Kidney glomerular epithelial cell (primary cell): ENCODE measurements at places on chromosomes 2 and 18.

GRCh38 chr18:61400016-61400635 lies 66.9 kb downstream of the CDH20 start:
- DNase-seq, result no peak

DNA sequence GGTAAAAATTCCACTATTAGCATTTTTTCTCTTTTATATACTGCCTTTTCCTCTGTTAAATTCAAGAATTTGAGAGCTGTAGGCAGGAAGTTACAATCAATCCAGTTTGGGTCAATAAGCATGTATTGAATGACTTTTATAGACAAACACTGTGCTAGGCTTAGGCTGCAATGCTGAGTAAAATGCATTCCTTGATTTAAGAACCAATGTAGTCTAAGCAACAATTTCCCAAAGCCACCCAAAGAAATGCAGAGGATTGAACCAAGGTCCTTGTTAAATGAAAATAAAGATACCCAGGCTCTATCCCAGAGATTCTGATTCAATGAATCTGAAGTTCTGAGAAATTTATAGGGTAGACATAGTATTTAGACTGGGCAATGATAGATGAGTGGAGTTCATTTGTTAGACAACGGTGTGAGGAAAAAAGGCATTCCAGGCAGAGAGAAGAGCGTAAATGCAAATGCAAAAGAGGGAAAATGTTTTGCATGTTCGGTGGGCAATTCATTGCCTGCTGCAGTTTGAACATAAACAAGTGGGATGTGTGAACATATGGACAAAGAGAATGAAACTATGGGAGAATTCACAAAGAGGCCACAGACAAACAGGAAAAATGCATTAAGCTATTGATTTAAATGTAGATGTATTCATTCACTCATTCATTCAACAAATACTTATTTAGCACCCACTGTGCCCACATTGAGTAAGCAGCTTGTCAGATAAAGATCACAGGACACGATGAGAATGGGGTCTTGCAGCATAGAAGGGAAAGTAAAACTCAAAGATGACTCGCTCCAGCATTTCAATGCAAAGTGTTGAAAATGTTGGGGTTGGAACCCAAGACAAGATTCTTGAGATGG lies 107.1 kb downstream of the EVA1A start:
- DNase-seq, result no peak

GRCh38 chr18:35180455-35180854 lies 60.4 kb upstream of the ZNF397 start:
- no peak for DNase-seq

DNA sequence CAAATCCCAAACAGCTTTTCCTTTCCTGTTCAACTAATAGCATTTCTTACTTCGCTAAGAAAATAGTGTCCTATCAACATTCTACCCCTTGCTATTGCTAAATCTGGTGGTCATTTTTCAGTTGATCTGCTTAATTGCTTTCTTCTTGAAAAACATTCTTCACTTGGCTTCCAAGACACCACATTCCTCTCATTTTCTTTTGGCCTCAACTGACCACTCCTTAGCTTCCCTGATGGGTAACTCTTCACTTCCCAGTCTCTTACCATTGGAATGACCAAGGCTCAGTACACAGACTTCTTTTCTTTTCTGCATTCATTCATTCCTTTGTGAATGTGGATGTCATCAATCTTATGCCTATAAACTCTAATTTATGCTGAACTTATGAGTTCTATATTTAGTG lies 230.8 kb upstream of the CDH2 start:
- no peak for DNase-seq

DNA sequence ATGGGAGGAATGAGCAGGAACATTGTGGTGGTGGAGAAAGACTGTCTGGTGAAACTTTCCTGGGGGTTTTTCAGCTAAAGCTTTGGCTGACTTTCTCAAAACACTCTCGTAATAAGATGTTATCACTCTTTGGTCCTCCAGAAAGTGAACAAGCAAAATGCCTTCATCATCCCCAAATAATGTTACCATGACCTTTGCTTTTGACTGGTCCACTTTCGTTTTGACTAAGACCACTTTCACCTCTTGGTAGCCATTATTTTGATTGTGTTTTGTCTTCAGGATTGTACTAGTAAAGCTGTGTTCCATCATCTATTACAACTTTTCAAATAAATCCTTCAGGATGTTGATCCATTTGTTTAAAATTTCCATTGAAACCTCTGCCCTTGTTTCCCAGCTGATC lies 103.2 kb downstream of the AKAIN1 start:
- DNase-seq, result no peak

DNA sequence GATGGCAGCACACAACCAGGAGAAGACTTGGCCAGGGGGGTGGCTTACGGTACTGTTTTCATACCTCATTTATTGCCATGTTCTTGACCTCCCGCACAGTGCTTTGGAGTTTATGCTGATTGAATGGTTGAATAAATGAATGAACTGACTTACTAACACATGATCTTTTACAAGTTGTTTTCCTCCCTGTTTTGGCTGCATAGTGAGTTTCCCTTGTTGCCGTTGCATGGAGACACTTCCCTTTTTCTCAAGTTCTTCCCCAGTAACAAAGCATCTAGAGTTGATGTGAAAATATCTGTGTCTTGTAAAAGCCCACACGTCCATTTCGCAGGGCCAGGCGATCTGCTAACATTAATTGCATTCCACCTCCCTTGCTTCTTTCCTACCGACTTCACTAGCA lies 35.7 kb upstream of the RAB1A start:
- no peak for DNase-seq

DNA sequence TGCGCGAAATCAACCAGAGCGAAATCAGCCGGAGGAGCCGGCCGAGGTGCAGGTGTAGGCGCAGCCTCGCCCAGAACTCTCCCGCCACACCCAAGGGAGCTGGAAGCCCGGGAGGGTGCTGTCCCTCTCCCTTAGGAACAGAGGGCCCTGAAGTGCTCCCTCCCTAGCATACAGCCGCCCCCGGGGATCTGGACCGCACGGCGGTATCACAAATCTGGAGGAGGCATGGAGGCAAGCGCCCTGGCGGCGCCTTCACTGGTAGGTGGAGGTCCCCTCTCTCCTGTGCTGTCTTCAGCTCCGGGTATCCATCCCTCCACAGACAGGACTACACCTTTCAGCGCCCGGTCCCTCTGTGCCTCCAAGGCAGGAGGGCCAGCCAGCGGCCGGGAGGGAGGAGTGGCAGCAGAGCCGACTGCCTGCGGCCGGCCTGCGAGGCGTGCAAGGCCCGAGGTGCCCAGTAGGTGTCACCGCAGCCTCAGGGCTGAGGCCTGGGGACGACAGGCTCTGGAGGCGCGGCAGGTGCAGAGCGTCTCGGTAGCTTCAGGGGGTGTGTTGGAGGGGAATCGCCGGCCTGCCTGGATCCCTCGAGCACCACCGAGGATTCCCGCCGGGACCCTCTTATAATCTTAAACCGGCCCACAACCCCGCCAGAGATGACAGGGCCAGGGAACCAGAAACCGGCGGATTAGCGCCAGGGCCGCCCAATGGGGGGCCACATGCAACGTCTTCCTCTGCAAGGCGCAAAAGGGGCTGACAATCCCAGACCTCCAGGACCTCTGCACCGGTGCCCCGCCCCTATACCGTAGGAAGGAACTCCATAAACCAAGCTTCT lies 2.8 kb downstream of the IHH start:
- peak; percentile 2 for DNase-seq

GRCh38 chr2:82740527-82740926 lies 1718.6 kb downstream of the SUCLG1 start:
- DNase-seq, result no peak

DNA sequence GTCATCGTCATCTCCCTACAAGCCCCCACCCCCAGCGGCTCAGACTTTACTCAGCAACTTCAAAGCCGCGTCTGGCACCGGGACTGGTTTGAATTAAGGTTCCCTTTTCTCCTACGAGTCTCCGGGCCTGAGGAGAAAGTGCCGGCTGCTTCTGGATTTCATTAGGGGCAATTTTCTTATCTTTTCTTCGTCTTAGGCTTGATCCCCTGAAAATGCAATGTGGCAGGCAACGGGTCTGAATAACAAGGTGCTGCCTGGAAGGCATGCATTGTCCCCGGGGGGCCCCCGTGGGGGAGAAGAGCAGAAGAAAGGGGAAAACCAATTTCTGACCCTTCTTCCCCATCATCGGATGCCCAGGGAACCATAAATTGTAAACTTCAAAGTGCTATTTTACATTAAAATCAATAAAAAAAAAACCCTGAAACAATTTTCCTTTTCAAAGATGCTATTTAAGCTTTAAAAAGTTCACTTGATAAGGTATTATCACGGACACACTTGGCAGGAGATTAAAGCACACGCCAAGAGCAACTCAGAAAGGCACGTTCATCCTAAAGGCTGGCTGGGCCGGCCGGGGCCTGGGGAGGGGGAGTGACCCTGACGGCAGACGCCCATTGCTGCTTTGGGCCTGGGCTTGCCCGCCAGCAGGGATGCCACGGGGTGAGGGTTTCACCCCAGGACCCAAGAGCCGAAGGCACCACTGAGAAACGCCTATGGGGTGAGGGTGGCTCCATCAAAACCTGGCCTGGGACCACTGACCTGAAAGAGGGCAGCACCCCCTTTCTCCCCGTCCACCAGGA lies 230.4 kb downstream of the TWIST2 start:
- no peak for DNase-seq

DNA sequence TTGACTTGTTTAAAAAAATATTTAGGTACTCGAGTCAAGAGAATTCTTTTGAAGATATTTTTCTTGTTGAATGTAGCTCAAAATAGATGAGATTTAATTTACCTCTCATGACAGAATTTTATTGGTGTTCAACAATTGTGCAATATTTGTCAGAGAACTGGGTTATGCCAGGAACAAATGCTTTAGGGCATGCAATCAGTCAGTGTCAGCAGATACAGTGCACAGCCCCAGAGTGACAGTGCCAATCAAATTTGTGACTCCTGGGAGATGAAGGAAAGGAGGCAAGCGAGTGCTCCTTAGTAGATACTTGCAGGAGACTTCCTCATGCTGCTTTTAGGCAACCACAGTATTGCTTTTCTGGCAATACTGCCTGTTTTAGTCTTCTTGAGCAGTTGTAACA lies 81.2 kb upstream of the DSEL start:
- DNase-seq, result no peak

- peak; percentile 15 for DNase-seq
Observed at GRCh38 chr2:202237787-202238233, 587 bp downstream of the SUMO1 start.

GRCh38 chr2:191351921-191352320 lies 106.7 kb downstream of the MYO1B start:
- DNase-seq, result no peak

DNA sequence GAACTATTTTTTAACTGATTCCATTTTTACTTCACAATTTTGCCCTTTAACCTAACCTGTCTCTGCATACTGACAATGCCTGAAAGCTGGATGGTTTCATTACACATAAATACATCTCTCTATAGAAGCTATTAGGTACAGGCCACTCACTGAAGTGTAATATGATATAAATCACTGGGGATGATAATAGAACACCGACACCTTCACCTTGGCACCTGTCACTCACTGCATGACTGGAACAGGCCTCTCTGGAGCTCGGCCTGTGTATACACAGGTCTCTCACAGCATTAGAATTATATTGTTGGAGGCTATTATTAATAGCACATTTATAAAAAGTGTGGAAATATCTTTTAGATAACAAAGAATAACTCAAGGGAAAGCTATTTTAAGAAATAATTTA lies 138.2 kb downstream of the TMEM131 start:
- DNase-seq, result no peak

DNA sequence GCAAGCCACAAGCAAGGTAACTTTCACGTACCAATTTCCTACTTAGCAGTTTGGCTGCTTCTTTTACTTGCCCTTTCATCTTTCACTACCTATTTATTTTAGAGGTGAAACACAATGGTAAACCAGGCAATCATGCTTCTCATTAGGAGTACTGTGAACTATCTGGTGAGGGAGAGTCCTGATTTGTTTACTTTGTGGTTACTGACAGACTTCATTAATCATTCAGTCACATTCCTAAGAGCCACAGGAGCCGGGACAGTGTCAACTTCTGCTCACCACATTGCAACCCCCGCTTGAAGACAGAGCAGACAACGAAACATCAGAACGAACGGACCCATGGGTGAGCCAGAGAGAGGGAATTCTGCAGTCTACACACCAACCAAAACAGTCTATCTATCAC lies 28.8 kb downstream of the TUBB6 start:
- DNase-seq, result peak; percentile 93

DNA sequence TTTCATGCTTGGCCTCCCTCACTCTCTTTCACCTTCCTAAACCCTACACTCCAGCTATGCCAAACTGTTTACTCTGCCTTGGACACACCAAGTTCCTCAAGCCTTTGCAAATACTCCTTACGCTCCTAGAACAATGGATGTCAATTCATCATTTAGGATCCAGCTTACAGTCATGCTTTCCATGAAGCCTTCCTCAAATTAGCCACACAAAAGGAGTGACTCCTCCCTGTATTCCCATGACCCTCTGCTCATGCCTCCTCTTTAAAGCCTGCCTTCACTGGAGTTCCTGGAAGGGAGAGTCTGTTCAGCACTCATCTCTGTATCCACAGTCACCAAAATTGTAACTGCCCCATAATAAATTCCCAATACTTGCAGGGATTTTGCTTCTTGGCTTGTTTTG lies 721 bp upstream of the EHD3 start:
- DNase-seq, result peak; percentile 16

DNA sequence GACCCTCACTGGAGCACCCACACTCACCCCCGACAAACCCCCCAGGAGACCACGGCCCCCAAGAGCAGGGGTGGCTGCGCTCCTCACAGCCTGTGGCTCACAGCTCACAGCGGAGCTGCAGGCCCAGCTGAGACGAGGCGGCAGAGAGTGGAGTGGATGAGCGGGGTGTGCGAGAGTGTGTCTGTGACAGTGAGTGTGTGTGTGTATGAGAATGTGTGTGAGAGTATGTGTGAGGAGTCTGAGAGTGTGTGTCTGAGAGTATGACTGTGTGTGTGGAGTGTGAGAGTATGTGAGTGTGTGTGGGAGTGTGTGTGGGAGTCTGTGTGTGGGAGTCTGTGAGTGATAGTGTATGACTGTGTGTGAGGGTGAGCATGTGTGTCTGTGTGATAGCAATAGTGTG lies 55.3 kb upstream of the ID2 start:
- peak; percentile 12 for DNase-seq

GRCh38 chr18:50569930-50570329 lies 10.0 kb downstream of the MAPK4 start:
- DNase-seq, result no peak

DNA sequence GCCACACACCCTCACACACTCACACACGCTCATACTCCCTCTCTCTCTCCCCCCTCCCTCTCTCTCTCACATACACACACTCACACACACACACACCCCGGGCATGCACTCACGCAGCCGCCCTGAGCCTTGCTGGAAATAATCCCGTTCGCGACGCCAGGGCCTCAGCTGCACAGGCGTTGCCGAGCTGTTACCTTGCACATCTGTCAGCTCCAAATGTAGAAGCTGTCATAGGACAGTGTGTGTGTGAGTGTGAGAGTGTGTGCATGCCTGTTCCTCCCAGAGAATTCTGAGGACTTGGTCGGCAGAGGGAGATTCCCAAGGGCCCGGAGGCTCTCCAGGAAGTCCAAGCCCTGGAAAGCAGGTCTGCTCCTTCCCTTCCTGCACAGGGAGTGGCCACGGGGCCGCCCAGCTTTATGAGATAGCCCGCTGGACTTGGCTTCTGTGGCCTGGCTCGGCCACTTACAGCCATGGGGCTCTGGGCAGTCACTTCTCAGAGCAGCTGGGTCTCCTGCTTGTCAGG lies 8.6 kb downstream of the SPR start:
- peak; percentile 24 for DNase-seq
